ENCODE measurements at places on chromosomes 2 and 18. TPM values are rescaled to one million over a fixed set of nuclear protein-coding genes. Genes with fewer than 3 reads are reported as not detected.

GRCh38 chr2:160418853-160419252 lies 74.8 kb downstream of the RBMS1 start:
- DNase-seq, result peak; percentile 42

GRCh38 chr2:201242571-201243277 lies 17.6 kb upstream of the CASP8 start:
- DNase-seq, result no peak

GRCh38 chr2:74066491-74067203 lies 81.1 kb downstream of the BOLA3 start:
- no peak for DNase-seq

DNA sequence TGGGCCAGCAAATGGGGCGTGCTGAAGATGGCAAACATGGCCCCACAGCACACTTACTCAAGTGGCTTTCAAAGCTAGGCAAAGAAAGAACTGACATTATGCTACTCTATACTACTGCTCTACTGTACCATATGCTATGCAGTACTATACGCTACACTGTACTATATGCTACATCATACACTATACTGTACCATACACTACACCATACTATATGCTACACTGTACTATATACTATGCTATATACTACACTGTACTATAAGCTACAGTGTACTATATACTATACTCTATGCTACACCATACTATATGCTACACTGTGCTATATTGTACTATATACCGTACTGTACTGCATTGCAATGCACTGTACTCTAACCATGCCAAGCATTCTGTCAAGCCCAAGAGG lies 243.7 kb upstream of the TMEM200C start:
- DNase-seq, result no peak

DNA sequence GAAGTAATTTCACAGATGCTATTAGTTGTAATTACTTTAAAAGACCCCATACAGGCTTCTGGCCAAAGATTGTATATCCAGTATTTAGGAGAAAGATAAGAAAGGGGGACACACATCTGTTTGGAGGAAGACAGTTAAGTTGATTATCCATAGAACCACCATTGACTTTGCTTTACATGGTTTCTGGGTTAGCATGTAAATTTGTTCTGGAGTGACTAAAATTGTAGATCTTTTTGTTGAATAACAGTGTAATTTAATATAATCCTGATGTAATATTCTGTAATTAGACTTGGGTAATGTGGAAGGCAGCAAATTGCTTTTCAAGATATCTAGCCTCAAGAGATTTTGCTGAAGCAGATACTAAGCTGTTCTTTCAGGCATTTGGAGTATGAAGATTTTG lies 17.2 kb downstream of the COMMD1 start:
- DNase-seq, result no peak

DNA sequence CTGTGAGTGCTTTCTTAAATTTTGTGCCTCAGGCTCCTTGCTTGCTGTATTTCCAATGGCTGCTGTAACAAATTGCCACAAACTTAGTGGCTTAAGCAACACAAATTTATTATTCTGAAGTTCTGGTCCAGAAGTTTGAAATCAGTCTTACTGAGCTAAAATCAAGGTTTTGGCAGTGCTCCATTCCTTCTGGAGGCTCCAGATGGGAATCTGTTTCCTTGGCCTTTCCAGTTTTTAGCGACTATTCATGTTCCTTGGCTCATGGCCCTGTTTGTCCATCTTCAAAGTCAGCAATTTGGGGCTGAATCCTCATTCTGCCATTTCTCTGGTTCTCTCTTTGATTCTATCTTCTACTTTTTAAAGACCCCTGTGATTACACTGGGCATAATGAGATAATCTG lies 31.8 kb downstream of the STRADB start:
- DNase-seq, result no peak

- DNase-seq, result peak; percentile 35
These were observed 442.2 kb upstream of the CWC22 start for GRCh38 chr2:180449171-180449915.

Gene CASP10
- 5.1 TPM for total RNA-seq

Gene PRR30
- total RNA-seq, result not detected

Gene ITGAV
- total RNA-seq, result 233 TPM

Gene KIF5C
- 0.13 TPM for total RNA-seq

Gene STARD6
- total RNA-seq, result not detected

Gene ABHD1
- total RNA-seq, result not detected

All from GM23248 (cell line).